Anterior cingulate cortex (tissue), 58 donors: ENCODE measurements at places on chromosomes 3 and 15.

GRCh38 chr3:14550651-14551611 is 10.8 kb upstream of the GRIP2 start:
- DNase-seq: no peak

DNA sequence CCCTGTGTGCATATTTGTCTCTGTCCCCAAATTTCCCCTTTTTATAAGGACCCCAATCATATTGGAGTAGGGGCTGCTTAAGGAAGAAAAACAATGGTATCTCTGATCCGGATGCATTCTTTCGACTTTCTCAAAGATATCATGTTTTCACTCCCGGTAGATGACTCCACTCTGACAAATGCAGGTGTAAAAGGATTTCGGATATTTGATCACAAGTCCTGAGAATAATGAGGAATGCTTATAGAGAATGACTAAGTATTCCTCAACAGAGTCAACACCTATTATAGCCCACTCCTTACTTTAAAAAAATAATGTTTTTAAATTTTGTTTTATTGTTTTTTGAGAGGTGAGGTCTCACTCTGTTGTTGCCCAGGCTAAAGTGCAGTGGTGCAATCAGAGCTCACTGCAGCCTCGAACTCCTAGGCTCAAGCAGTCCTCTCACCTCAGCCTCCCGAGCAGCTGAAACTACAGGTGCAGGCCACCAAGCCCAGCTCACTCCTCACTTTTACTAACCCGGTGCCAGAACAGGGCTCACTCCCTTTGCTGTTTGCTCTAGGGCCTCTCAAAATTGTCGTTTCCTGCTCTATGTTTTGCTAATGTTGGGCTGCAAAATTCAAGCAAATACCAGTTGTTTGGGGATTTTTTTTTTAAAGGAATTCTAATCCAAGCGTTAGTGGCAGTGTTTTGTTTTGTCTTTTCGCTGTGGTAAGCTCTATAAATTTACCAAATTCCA is 24.6 kb downstream of the COL8A1 start:
- no peak for DNase-seq

DNA sequence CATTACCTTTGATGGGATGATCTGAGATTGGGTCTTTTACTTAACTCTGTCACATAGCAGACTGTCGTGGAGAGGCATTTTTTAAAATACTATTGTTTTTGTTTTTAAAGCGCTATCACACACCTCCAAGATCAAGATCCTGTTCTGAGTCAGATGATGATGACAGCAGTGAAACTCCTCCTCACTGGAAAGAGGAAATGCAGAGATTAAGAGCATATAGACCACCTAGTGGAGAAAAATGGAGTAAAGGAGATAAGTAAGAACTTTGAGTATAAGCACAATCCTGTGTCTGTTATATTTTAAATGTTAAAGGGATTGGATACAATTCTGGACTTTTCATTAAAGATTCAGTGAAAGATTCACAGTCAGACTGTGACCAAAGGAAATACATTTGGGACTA is 18.4 kb upstream of the ZBTB47 start:
- no peak for DNase-seq

DNA sequence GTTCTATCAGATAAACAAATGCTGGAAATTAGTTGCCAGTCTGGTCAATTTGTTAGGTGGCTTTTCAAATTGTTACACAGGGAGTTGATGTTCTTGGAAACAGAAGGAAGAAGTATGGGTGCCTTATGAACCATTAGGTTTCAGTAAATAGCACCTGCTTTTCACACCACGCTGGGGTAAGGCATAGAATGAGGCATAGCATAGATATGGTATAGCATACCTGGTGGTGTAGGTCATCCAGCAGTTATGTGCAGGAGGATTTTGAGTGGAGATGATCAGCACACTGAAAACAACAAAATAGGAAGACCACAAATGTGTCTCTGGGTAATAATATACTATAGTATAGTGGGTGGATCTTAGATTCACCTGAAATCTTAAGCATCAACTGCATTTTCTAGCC is 121.4 kb downstream of the GMPS start:
- no peak for DNase-seq

GRCh38 chr3:52225452-52226228 is at the start of gene TLR9:
Gene TLR9, minus strand, starts transcription at chr3:52225645. Its CDS starts 116 bp downstream, at chr3:52225529.
- DNase-seq: no peak
